ENCODE measurements at places on chromosomes 2 and 18.

DNA sequence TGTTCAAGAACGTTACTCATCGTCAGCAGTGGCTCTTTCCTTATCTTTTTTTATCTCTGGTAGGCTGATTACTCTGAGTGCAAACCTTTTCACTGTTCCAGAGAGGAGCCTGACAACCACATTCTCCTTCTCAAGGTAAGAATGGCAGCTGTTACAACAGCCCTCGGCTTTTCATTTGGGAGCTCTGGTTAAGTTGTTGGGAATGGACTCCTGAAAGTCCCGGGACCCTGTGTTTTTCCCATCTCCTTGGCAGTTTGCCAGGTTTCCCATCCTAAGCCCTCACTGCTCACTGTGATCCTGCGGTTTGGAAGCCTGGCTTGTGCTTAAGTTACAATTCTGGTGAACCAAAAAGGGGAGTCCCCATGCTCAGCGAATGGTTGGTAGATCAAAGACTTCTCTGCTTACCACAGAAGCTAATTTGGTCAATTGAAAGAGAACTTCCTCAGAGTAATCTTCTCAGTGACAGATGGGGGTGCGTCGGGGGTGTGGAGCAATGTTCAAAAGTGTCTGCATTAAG, 122.3 kb downstream of the LYPD6B start:
- peak; percentile 89 for DNase-seq

DNA sequence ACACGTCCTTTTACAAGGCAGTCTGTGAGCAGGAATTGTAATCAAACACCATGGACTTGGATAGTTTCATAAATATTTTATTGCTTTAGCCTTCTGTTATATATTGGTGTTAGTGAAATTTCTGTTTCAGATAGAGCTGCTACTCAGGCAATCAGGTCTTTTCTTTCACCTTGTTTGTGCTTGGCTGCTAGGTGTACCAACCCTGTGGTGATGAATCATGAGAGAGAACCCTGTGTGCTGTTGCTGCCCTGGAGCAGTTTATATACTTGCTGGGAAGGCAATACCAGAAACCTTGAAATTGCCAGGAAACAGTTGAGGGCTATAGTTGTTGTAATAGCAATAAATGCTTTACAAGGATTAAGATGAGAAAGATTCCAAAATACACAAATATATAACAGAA, 84.5 kb downstream of the FSHR start:
- DNase-seq: no peak

DNA sequence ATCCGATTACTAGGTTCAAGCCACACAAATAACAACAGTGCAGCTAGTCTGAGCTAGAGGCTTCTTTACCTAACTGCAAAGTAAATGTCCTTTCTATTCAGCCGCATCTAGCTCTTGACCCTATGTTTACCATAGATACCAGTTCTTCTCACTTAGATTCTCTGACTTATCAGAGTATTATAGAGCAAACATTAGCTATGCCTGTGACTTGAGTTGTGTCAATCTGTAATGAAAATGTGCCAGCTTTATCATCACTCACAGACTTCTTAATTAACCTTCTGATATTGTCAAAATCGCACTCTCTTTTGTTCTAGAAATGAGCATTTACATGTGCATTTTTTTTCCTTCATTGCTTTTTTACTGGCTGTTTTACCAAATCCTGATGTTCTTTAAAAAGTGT, 79.9 kb downstream of the BCL11A start:
- no peak for DNase-seq

DNA sequence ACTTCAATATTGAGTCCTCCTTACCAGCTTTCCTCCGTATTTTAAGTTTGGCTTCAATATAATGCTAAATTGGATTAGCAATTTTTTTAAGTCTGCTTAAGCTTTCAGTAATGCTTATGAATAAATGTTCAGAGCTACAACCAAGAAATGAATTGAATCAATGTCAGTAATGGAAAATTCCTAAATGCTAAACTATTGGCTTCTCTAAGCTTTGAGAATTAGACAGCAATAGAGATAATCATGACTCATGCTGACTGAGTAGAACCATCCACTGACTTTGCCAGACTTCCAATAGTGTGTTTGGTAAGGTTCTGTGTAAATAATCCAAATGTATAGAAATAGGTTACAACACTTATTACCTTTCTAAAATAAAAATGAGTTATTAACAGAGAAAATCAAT, 8.9 kb upstream of the PDE1A start:
- no peak for DNase-seq

GRCh38 chr2:164514491-164514890, 106.8 kb downstream of the GRB14 start:
- DNase-seq: no peak

DNA sequence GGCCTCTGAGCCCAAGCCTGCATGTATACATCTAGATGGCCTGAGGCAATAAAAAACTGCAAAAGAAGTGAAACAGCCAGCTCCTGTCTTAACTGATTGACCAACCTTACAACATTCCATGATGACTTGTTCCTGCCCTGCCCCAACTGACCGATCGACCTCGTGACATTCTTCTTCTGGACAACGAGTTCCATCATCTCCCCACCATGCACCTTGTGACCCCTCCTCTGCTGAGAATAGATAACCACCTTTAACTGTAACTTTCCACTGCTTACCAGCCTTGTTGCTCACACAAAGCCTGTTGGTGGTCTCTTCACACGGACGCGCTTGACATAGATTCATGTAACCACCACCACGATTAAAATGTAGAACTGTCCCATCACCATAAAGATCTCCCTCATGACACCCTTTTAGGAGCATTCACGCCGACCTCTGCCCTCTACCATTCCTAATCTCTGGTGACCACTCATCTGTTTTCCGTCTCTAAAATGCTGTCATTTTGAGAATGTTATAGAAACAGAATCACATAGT, 120.1 kb upstream of the REV1 start:
- no peak for DNase-seq

DNA sequence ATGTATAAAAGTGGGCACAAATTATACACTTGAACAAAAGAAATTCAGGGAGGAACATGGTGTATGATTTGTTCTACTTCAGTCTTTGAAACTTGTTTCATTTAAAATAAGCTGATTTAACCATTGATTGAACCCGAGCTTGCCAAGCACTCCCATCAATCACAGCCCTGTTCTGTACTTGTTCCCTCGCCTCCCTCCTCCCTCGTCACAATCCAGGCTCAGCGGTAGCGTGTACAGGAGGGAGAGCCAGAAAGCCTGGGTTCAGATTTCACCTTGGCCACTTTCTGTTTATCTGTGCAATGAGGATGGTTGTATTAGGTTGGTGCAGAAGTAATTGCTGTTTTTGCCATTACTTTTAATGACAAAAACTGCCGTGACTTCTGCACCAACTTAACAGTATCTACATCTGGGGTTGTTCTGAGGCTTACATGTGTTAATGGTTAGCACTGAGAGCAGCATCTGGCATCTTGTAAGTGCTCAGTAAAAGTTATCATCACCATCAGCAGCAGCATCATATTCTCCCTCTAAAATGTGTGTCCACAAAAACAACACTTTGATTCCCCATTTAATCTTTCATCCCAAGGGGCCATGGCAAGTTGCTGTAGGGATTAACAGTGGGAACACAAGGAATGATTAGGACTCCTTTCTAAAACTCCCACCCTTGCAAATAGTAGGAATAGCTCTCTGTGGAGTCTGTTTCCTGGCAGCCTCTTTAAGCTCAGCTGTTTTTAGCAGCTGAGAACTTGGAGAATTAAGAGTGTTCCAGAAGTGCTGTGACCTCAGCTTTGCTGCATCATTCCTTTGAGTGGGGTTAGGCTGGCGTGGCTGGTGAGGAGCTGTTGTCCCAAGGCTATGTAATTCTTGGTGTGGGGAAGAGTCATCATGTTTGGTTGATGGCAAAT, 4.7 kb downstream of the DPYSL5 start:
- no peak for DNase-seq

DNA sequence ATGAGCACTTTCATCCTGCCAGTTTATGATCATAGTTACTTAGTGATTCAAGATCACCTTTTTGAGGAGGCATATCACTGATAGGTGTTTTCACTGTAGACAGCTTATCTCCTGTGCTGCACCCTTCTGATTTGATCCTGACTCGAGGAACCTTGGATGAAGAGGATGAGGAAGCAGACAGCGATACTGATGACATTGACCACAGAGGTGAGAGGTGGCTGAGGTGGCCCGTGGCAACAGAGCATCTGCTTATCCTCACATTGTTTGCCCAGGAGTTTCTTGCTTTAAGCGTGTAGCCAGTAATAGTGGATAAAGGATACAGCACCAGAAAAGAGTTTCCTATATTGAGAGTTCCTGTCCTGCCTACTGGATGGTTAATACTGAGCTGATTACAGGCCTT, 15.7 kb downstream of the SUPT7L start:
- DNase-seq: no peak

- no peak for DNase-seq
Observed at GRCh38 chr2:50263728-50264127, 768.2 kb downstream of the NRXN1 start.

- no peak for DNase-seq
Observed at GRCh38 chr2:204333861-204334260, 211.4 kb upstream of the PARD3B start.

DNA sequence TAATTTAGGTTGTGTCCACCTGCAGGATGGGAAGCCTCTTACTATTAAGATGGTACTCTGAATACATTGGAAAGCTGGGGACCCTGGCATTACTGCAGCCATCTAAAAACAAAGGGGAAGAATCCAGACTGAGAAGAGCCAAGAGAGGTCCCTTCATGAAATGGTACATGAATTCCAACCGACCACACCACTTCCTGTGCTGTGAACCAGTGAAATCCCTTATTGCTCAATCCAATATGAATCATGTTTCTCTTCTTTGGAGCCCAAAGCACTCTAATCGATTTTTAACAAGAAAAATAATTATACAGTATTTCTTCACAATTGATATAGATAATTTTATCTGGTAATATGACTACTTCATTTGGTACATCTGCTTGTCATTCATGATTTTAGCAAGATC, 479.7 kb upstream of the RAB6C start:
- DNase-seq: no peak

DNA sequence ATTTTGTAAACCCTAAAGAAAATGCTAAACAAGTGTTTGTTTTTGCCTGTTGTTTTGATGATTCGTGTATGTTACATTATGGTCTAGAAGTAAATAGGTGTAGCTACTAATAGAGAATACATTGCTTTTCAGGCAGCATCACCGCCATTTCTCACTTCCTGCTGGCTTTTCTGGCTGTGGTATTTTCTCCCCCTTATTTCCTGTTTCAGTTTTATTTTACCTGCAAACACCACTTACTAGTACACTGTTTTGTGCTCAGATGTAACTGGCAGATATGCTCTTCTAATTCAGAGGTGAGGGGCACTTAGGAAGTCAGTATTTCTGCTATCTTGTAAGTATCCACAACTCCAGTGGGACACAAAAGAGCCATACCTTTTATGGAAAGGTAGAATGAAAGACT, 38.1 kb upstream of the SLC3A1 start:
- peak; percentile 79 for DNase-seq

GRCh38 chr2:222941510-222942032, 80.7 kb downstream of the ACSL3 start:
- no peak for DNase-seq

- DNase-seq: no peak
Observed at GRCh38 chr2:237457388-237457941, 29.6 kb upstream of the MLPH start.

- no peak for DNase-seq
Observed at GRCh38 chr18:50133526-50133925, 61.4 kb downstream of the MYO5B start.

DNA sequence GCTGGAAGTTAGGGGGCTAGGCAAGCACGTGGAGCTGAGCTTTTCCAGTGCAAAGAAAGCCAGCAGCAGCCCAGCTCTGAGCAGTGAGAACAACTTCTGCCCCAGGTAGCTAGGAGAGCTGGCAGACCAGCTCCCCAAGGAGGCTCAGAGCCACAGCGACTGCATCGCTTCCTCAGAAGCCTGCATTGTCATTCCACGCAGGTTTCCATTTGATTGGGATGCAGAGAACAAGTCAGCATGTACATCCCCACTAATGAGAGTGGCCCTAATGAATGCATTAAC, 45.1 kb downstream of the C1QL2 start:
- DNase-seq: no peak

GRCh38 chr2:173963323-173963816, 1.8 kb downstream of the SP3 start:
- peak; percentile 76 for DNase-seq

DNA sequence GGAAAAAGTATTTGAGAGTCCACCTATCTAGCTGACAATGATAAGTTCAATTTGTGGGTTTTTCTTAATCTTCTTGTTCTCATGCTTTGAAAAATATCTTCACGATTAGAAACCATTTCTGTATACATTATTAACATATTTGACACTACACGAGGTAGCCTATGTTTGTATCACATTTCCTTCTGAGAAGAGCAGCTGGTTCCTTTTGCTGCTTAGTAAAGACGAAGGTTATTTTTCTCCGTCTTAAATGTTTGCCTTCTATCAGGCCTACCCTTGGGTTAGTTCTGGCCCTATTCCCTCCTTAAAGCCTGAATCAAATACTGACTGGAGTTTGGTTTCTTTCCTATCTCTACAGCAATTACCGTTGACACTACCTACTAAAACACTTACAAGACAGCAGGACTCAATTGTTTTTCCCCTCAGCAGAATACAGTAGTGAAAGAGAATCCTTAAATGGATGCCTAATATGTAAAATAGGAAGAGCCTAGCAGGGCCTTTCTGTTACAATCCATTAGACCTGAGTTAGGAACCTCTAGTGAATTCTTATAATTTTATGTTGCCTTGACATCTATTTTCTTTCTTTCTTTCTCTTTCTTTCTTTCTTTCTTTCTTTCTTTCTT, 790.4 kb downstream of the EPHA4 start:
- no peak for DNase-seq

DNA sequence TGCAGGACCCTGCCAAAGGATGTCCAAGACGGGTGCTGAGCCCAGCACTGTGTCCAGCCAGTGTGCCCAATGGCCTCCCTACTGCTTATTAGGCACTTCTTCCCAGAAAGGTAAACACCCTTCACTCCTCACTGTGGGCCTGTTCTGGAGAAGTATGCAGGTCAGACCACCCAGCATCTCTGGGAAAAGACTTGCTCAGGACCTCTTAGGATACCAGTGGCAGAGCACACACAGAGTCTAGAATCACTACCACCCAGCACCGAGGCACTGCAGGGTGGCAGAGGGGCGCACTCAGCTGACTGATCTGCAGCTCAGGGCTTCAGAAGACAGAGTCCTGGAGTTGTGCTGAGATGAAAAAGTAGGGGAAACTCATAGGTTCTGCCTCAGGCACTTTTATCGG, 25.8 kb downstream of the XDH start:
- DNase-seq: no peak

Data from MM.1S (cell line).